ENCODE measurements at places on chromosomes 2 and 18. TPM values are rescaled to one million over a fixed set of nuclear protein-coding genes. Genes with fewer than 3 reads are reported as not detected.

Gene GKN2
- total RNA-seq = 3.7 TPM

Gene CAPN14
- 0.05 TPM for total RNA-seq

Gene STPG4
- total RNA-seq = not detected

Gene C2orf81
- 4.4 TPM for total RNA-seq

Gene KIF1A
- total RNA-seq = 0.62 TPM

Gene ACMSD
- not detected for total RNA-seq

Gene LYPD6B
- total RNA-seq = not detected

Gene DNAH7
- total RNA-seq = 0.93 TPM

Gene UGT1A6
- 1.3 TPM for total RNA-seq

Gene TMEM17
- total RNA-seq = 5.7 TPM

Gene SERPINB11
- total RNA-seq = not detected

Gene CMPK2
- 1.00 TPM for total RNA-seq

Gene ARHGAP15
- total RNA-seq = not detected

Gene PROC
- 3.9 TPM for total RNA-seq

Gene SPATA3
- not detected for total RNA-seq

Gene CFAP53
- total RNA-seq = 0.33 TPM

Gene SMPD4
- total RNA-seq = 73.9 TPM

Gene SERPINB4
- 0.16 TPM for total RNA-seq

Gene ZNF521
- not detected for total RNA-seq

Gene KCNIP3
- total RNA-seq = 0.89 TPM

Gene EMILIN1
- not detected for total RNA-seq

Gene VAMP5
- 0.15 TPM for total RNA-seq

Gene MALL
- 158 TPM for total RNA-seq

Gene DYNAP
- not detected for total RNA-seq

Gene IAH1
- 99.8 TPM for total RNA-seq

Gene FRZB
- total RNA-seq = 0.07 TPM

Measured in A549 treated with DMSO at 1 μM for 4 hours (cell line).